Thoracic aorta (tissue), 2 donors: ENCODE measurements at places on chromosomes 2 and 18. TPM values are rescaled to one million over a fixed set of nuclear protein-coding genes. Genes with fewer than 3 reads are reported as not detected.

GRCh38 chr2:228669690-228670089 is 488.2 kb upstream of the SPHKAP start:
- no peak for DNase-seq
- H3K27ac ChIP-seq = no peak overlapping the region
- no peak overlapping the region for H3K4me3 ChIP-seq
- H3K4me1 ChIP-seq = no peaks in the 10 kb centered on the region
- H3K36me3 ChIP-seq = no peaks in the 10 kb centered on the region

DNA sequence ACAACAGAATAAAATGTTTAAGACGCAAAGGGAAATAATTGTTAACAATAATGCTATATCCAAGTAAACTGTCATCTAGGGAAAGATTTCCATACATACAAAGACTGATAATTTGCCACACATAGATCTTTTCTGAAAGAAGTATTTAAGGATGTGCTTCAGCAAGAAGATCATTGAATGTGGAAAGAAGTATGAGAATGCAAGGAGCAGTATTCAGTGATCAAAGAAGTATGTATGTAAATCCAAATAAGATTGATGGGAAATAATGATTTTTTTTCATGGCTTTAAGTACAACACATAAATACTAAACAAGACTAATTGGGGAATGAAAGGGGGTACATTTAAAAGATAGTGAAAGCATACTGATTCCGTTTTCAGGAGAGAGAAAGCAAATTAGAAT is 410.4 kb upstream of the HS6ST1 start:
- H3K27me3 ChIP-seq = no peaks in the 10 kb centered on the region
- H3K36me3 ChIP-seq = no peaks in the 10 kb centered on the region
- H3K27ac ChIP-seq = no peak overlapping the region
- no peak for DNase-seq
- no peaks in the 10 kb centered on the region for H3K4me1 ChIP-seq

GRCh38 chr2:27442920-27443282 is 720 bp downstream of the KRTCAP3 start:
- no peak for DNase-seq
- H3K36me3 ChIP-seq = peaks cover 41% of the 10 kb centered on the region
- H3K4me1 ChIP-seq = no peaks in the 10 kb centered on the region
- no peak overlapping the region for H3K4me3 ChIP-seq
- H3K27me3 ChIP-seq = no peaks in the 10 kb centered on the region

GRCh38 chr2:99354070-99354469 is 16.9 kb downstream of the EIF5B start:
- H3K27ac ChIP-seq = no peak overlapping the region
- no peaks in the 10 kb centered on the region for H3K27me3 ChIP-seq
- no peak overlapping the region for H3K4me3 ChIP-seq

- peak overlapping the region; percentile 99 for H3K27ac ChIP-seq
- peaks cover 54% of the 10 kb centered on the region for H3K4me1 ChIP-seq
- peak overlapping the region; percentile 93 for H3K4me3 ChIP-seq
- DNase-seq = peak; percentile 15
- no peaks in the 10 kb centered on the region for H3K36me3 ChIP-seq
Observed at GRCh38 chr2:113890253-113891235, 655 bp downstream of the ACTR3 start.

GRCh38 chr2:164782323-164782722 is 59.3 kb downstream of the COBLL1 start:
- H3K27ac ChIP-seq = peak overlapping the region; percentile 14
- no peak overlapping the region for H3K4me3 ChIP-seq
- no peaks in the 10 kb centered on the region for H3K36me3 ChIP-seq

DNA sequence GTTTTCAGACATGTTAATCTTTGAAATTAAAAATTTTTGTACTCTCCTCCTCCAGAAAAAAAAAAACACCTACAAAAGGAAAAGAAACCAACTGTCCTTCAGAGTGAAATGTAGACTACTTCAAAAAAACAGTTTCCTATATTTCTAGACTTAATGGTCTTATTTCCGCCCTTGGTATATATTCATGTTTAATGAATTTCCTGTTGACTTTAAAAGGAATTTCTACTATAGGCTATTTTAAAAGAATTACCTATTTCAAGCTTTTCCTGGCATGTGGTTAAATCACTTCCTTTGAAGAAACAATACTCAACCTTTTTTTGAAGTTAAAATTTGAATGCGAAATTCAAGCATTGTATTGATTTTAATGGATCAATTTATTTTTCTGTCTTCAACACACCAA is 29.2 kb downstream of the GULP1 start:
- H3K4me1 ChIP-seq = peaks cover 35% of the 10 kb centered on the region
- no peaks in the 10 kb centered on the region for H3K36me3 ChIP-seq
- H3K27ac ChIP-seq = no peak overlapping the region
- H3K27me3 ChIP-seq = no peaks in the 10 kb centered on the region
- H3K4me3 ChIP-seq = no peak overlapping the region
- no peak for DNase-seq

DSC3 gene
- total RNA-seq = 3.0 TPM

KHK gene
- total RNA-seq = 1.5 TPM

CABLES1 gene
- 28.7 TPM for total RNA-seq

DNA sequence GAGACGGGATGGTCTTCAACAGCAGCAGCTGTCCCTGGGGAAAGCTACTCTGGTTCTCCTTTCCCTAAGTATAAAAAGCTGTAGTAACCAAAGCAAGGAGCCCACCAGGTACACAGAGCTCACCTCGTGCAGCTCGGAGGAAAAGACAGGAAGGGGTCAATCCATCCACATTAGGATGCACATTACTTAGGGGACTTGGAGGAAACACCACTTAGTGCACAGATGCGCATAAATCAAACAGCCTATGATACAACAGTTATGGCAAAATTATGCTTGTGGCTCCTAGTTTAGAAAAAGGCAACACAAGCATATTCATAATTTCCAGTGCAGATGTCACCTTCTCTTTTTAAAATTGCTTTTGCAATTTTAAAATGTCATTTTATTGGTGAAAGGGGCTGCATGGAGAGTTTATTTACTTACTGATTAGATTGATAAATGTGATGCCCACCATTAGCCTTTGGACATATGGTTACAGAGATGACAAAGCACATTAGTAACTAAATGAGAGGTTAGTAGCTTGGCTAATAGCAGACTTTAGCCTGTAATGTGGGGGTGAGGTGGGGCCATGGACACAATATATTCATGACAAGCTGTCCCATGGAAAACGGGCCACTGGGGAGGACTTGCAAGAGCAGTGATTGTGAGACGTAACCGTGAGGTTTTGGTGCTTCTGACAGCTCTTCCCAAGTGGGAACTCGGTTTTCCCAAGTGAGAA is 199.8 kb downstream of the MYT1L start:
- no peak for DNase-seq
- no peaks in the 10 kb centered on the region for H3K36me3 ChIP-seq
- H3K27me3 ChIP-seq = no peaks in the 10 kb centered on the region
- H3K4me3 ChIP-seq = no peak overlapping the region
- no peak overlapping the region for H3K27ac ChIP-seq

DNA sequence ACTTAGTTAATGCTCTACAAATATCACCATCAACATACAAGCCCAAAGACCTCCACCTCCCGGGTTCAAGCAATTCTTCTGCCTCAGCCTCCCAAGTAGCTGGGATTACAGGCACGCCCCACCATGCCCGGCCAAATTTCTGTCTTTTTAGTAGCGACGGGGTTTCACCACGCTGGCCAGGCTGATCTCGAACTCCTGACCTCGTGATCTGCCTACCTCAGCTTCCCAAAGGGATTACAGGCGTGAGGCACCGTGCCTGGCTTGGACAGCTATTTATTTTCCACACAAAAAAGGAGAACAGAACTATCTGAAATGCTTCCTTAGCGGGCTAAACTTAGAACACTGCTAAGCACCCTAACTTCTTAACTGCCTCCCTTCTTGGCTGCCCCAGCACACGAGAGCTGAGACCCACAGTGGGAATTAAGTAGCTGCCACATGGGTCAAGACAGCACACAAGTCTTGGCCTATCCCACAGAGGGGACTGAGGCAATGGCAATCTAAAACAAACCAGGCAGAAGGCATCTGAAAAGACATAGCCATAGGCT is 24.8 kb downstream of the CYTIP start:
- H3K27me3 ChIP-seq = no peaks in the 10 kb centered on the region
- H3K4me1 ChIP-seq = no peaks in the 10 kb centered on the region
- no peak for DNase-seq

DNA sequence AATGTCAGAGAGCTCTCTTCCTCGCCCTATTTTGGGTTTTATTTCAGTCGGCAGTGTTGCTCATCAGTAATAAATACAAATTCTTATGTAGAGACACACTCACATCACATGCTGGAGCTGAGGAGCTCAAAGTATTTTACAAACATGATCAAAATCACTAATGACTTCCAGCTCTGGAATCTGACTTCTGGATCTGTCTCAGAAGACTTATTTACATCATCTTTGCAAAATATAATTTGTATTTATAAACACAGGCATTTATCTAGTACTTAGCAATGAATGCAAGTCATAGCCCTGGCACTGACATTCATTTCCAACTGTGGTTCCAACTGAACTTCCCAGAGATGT is 327.1 kb downstream of the NCKAP5 start:
- H3K4me1 ChIP-seq = no peaks in the 10 kb centered on the region
- no peak overlapping the region for H3K4me3 ChIP-seq
- no peak overlapping the region for H3K27ac ChIP-seq
- no peaks in the 10 kb centered on the region for H3K36me3 ChIP-seq

GRCh38 chr2:174764280-174765255 is at the start of gene CHRNA1:
Gene CHRNA1 (minus strand): TSS chr2:174764472. CDS start chr2:174764394, 78 bp downstream.
- H3K36me3 ChIP-seq = no peaks in the 10 kb centered on the region
- DNase-seq = no peak
- no peak within 1 kb of the TSS for H3K4me3 ChIP-seq
- H3K4me1 ChIP-seq = peaks cover 16% of the 10 kb centered on the region

DNA sequence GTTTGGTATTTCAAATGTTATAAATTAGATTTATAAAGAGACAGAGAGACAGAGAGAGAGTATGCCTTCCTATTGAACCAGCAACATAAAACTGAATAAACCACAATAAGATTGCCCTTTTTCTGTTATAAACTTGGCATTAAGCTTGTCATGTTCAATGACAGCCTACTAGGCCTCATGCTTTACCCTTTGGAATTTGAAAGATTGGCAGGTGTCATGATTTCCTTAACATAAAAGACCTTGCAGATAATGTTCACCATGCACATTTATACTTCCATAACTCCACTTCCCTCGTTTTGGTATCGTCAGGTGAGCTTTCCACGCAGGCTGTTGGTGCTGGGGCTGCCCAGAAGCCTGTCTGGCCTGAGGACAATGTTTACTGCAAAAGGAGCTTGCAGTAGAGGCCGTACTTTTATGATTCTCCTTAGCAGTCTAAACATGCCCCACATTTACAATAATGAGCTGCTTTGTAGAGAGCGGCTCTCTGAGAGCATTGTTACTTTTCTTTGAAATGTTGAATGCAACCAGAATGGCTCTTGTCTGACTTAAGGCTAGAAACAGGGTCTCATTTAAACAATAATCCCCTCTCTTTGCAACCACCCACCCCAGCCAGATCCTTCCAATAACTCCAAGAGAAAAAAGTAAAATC is 379.1 kb upstream of the ATP5MC3 start:
- no peaks in the 10 kb centered on the region for H3K36me3 ChIP-seq
- H3K4me1 ChIP-seq = no peaks in the 10 kb centered on the region
- H3K27ac ChIP-seq = no peak overlapping the region
- H3K4me3 ChIP-seq = no peak overlapping the region
- no peaks in the 10 kb centered on the region for H3K27me3 ChIP-seq

- peaks cover 24% of the 10 kb centered on the region for H3K36me3 ChIP-seq
- peaks cover 61% of the 10 kb centered on the region for H3K4me1 ChIP-seq
- no peaks in the 10 kb centered on the region for H3K27me3 ChIP-seq
- peak overlapping the region; percentile 88 for H3K27ac ChIP-seq
- no peak for DNase-seq
Observed at GRCh38 chr2:96264656-96265348, 995 bp downstream of the TMEM127 start.

DNA sequence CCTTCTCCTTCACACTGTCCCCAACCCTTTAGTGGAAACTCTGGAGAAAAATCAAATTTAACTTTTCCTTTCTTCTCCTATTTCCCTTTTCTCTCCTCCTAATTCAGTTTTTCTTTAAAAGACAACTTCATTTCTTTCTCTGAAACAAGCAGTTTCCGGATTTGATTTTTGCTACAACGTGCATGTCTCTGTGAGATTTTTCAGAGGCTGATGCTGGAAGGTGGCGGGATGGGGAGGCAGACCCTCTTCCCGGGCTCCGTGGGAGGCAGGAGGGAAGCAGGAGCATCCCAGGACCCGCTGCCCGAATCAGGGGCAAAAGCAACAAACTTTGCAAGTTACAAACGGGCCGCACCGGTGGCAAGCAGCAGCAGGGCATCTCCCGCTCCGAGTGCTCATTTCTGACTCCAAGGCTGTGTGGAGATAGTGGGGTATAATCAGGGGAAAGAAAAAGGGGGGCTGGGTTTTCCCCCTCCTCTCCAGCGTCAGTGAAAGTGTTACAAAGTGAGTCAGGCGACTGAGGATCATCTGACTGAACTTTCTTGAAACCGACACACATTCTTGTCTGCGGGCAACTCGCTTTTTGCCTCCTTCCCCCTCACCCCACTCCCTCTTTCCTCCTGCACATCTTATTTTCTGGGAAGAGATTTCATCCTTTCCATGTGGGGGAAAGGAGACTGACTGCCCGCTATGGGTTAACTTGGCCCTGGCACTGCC is 6.4 kb downstream of the ZEB2 start:
- peak overlapping the region; percentile 93 for H3K4me3 ChIP-seq
- H3K27ac ChIP-seq = peak overlapping the region; percentile 99
- no peaks in the 10 kb centered on the region for H3K27me3 ChIP-seq
- no peak for DNase-seq
- peaks cover 49% of the 10 kb centered on the region for H3K4me1 ChIP-seq

- H3K4me3 ChIP-seq = no peak overlapping the region
- no peak overlapping the region for H3K27ac ChIP-seq
- no peaks in the 10 kb centered on the region for H3K4me1 ChIP-seq
- DNase-seq = no peak
- no peaks in the 10 kb centered on the region for H3K27me3 ChIP-seq
Observed at GRCh38 chr2:128809259-128809636, 490.6 kb upstream of the HS6ST1 start.

- no peak overlapping the region for H3K4me3 ChIP-seq
- no peak for DNase-seq
- H3K27ac ChIP-seq = no peak overlapping the region
- H3K27me3 ChIP-seq = no peaks in the 10 kb centered on the region
- H3K4me1 ChIP-seq = peaks cover 6% of the 10 kb centered on the region
- H3K36me3 ChIP-seq = no peaks in the 10 kb centered on the region
Observed at GRCh38 chr2:64941801-64942200, 47.4 kb upstream of the SLC1A4 start.

DNA sequence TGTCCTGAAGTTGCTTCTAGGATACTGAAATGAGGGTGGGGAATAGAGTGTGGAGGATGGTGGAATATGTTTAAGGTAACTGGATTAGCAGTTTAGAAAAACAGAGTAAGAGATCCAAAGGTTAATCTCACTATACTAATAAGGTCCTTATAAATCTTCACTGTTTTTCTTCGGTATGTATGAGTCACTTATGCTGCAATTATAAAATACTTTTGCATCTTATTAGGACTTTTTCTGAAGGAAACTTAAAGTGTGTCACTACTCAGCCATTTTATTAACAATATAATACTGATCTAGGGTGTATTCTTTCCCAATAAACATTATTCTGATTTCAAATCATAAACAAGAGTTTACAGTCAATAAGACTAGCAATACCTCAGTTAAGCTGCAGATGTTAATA is 182.3 kb downstream of the ZNF521 start:
- no peak for DNase-seq
- H3K4me3 ChIP-seq = no peak overlapping the region
- H3K27ac ChIP-seq = no peak overlapping the region
- H3K27me3 ChIP-seq = no peaks in the 10 kb centered on the region
- no peaks in the 10 kb centered on the region for H3K4me1 ChIP-seq

RPRM gene
- not detected for total RNA-seq

GRCh38 chr2:45930396-45930792 is 278.9 kb downstream of the PRKCE start:
- no peaks in the 10 kb centered on the region for H3K36me3 ChIP-seq
- no peak overlapping the region for H3K4me3 ChIP-seq
- DNase-seq = no peak
- peaks cover 13% of the 10 kb centered on the region for H3K4me1 ChIP-seq
- H3K27me3 ChIP-seq = no peaks in the 10 kb centered on the region
- H3K27ac ChIP-seq = no peak overlapping the region

SP110 gene
- total RNA-seq = 73.5 TPM
